Stimulated activated CD8-positive, alpha-beta memory T cell treated with anti-CD3 and anti-CD28 coated beads, Interleukin-7, amount 100 ng/mL, for 1 hour (primary cell): ENCODE measurements at places on chromosomes 12 and 14.

GRCh38 chr14:76375947-76376404 lies at the start of gene ESRRB:
TSS of gene ESRRB (plus strand) at chr14:76376137. CDS start at chr14:76376402, 265 bp downstream.
- DNase-seq: no peak

GRCh38 chr14:32468955-32469354 lies 139.9 kb downstream of the AKAP6 start:
- DNase-seq: no peak

GRCh38 chr14:97408503-97408902 lies 611.3 kb downstream of the VRK1 start:
- no peak for DNase-seq

DNA sequence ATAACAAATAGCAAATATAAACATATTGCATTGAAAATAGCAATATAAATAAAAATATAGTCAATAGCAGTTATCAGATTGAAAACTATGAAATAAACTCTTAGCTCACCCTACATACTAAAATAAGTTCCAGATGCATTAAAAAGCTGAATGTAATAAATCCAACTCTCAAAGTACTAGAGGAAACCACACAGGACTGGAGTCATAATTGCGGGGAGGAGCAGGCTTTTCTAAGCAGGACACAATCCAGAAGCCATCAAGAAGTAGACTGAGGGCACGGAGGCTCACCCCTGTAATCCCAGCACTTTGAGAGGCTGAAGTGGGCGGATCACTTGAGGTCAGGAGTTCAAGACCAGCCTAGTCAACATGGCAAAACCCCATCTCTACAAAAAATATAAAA lies 22.2 kb downstream of the GSC start:
- DNase-seq: no peak

GRCh38 chr12:46065412-46066166 lies 75.2 kb upstream of the SCAF11 start:
- no peak for DNase-seq

- DNase-seq: no peak
These were observed 16.4 kb downstream of the CCDC63 start for GRCh38 chr12:110863161-110863560.

GRCh38 chr14:100588671-100589070 lies 1.5 kb upstream of the BEGAIN start:
- DNase-seq: no peak

DNA sequence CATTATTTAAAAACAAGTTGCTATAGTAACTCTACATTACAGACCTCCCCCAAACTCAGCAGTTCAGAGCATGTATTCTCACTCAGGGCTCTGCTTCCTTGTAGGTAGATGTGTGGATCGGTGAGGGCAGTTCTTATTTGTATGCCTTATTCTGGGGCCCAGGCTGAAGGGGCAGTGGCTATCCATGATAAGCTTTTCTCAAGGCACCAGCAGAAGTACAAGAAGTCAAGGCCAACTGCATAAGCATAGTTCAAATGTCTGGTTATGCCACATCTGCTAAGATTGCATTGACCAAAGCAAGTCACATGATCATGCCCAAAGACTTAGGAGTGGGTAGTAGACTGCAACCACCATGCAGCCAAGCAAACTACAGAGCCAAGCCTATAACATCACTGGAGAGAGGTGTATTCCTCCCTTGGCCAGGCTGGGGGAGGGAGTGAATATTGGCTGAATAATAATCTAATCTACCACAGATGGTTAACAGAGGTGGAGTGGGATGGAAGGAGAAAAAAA lies 4.6 kb downstream of the PSEN1 start:
- no peak for DNase-seq

GRCh38 chr12:108807996-108808769 lies 49.2 kb downstream of the SSH1 start:
- DNase-seq: no peak

DNA sequence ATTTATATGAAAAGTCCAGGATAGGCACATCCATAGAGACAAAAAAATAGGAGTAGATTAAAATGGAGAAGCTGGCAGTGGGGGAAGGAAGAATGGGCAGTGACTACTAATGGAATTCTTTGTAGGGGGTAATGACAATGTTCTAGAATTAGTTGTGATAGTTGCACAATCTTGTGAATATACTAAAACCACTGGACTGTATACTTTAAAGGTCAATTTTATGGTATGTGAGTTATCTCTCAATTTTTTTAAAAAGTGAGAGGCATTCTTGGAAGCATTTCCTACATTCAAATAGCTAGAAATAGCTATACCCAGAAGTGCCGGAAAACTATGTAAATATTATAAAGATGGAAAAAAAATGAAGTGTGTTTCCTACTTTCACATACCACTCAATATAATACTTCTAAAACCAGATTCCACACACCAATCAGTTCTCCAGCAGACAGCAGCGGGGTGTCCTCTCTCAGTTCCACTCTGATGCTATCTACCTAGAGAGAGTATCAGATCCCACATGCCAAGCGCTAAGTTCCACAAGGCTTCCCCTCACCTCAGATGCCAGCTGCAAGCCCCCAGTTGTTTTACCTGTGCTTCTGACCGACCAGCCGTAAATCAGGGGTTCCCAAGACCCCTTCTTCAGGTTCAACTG lies 41.7 kb upstream of the NID2 start:
- no peak for DNase-seq

DNA sequence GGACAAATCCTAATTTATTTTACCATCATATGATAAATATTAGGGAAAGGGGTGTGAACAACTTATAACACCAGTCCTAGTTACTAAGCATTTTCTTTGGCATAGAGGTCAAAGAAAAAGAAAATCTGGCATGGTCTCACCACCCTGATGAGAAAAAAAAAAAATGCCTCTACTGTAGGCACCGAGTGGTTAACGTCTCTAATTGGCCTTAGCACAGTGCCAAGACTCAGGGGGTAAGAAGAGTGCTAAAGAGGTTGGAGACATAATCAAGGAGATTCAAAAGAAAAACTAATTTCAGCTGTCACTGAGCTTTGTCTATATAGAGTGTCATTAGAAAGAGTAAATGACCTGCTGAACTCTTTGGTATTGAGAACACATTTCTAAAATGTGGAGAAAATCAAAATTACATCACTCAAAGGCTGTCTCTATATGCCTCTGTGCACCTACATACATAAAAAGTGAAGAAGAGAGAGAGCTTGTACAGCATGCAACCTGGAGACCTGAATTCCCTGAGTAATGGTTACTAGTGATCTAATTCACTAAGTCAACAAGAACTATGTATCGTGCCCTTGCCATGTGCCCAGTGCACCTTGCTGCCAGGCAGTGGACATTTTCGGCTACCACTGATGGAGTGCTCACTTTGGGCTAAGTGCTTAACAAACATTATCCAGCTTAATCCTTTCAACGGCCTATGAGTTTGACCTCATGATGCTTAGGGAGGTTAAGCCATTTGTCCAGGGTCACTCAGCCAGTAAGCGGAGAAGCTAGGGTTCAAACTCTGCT lies 113.8 kb upstream of the G2E3 start:
- DNase-seq: no peak

DNA sequence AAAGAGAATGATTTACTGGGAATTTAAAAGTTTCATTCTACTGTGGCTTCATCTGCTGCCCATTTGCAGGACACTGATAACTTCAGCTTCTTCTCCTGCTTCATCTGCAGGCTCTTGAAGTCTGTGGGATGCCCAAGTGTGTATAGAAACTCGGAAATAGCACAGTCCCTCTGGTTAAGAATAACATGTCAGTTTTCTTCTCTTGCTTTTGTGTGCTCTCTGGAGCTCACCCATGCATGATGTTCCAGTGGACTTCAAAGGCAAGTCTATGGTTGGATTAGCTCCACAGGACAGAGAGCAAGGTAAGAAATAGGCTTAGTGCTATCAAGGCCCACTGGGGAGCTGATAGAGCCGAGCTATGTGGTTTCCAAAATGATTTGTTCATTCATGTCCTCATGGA lies 13.7 kb downstream of the RMST start:
- DNase-seq: no peak

DNA sequence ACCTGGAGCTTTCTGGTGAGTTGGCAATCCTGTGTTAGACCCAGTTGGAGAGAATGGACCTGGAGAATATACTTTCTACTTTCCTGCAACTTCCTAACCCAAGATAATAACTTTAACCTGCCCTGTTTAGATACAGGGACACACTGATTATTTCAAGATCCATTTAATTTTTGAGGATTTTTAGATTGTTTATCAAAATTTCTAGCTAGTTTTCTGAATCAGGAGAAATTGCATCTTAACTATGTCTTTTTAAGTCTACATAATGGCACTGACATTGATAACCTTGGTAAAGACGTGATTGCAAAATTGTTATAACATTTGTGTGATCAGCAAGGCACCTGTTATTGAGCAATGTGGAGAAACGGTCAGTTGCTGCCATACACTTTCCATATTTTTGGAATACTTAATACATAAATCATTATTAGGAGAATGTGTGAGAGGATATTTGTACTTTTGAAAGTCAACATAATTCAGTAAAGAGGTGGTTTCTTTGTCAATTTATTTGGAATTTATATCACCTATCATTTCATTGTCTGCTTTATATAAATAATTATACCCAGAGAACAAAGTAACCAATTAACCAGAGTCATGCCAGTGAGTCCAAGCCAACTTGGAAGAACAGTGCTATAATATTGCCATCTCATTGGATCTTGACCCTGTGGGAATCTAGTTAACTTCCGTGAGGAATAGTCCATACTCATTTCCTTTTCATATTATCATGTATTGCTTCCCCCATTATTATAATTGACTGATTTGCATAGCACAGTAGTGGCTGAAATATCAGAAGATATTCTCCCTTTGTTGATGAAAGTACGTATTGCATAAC lies 28.4 kb downstream of the NFYB start:
- no peak for DNase-seq

DNA sequence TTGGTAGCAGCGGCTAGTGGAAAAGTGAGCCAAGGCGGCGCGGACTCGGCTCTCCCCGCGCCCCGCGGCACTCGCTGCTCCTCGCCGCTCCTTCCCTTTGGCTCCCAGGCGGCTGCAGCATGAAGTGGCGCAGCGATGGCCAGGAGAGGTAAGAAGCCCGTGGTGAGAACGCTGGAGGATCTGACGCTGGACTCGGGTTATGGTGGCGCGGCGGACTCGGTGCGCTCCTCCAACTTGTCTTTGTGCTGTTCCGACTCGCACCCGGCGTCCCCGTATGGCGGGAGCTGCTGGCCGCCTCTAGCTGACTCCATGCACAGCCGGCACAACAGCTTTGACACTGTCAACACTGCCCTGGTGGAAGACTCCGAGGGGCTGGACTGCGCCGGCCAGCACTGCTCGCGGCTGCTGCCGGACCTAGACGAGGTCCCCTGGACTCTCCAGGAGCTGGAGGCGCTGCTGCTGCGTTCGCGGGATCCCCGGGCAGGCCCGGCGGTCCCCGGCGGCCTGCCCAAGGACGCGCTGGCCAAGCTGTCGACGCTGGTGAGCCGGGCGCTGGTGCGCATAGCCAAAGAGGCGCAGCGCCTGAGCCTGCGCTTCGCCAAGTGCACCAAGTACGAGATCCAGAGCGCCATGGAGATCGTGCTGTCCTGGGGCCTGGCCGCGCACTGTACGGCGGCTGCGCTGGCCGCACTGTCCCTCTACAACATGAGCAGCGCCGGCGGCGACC lies 225.6 kb upstream of the CRY1 start:
- no peak for DNase-seq

DNA sequence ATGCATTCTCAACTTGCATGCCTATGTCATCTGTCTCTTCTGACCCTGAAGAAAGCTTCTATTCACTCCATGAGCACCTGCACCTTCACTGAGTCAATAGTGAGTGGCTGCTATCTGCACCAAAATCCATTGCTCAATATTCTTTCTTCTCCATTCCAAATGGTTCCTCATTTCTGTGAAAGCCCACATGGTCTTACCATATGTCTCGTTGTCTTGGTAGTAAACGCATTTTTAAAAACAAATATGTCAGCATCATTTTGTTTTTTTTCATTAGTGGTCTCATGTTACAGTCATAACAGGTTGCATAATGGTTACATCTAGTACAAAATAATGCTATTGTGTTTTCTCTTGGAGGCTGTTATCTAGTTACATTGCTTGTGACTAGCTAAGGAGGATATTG lies 106.9 kb upstream of the CPM start:
- no peak for DNase-seq

GRCh38 chr14:91113829-91114078 lies at the start of gene DGLUCY:
TSS of gene DGLUCY (plus strand) at chr14:91114073. CDS start at chr14:91160295, 46,222 bp downstream.
- no peak for DNase-seq

- no peak for DNase-seq
These were observed at the start of gene PTPRO for GRCh38 chr12:15322164-15323061. TSS of gene PTPRO (plus strand) at chr12:15322508.

GRCh38 chr12:71524626-71525025 lies 85.0 kb downstream of the LGR5 start:
- DNase-seq: no peak

DNA sequence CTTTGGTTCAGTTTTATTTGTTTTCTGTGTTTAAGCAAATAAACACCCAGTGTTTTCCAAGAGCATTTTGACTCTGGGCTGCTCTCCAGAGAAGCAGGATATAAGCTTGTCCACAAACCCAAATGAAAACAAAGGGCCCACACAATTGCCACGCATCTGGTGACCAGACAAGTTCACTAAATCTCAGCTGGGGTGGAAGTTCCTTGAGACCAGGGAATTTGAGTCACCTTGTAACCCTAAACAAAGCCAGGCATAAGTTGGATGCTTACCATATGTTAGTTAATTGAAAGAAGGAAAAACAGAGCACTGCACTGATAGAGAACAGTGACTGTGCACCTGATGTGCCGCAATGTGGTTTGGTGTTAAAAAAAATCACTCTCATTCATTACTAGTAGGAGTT lies 1.6 kb upstream of the TXNRD1 start:
- DNase-seq: no peak

GRCh38 chr14:100587086-100587762 lies at the start of gene BEGAIN:
TSS of gene BEGAIN (minus strand) at chr14:100587417. CDS start at chr14:100587290, 127 bp downstream.
- DNase-seq: no peak

DNA sequence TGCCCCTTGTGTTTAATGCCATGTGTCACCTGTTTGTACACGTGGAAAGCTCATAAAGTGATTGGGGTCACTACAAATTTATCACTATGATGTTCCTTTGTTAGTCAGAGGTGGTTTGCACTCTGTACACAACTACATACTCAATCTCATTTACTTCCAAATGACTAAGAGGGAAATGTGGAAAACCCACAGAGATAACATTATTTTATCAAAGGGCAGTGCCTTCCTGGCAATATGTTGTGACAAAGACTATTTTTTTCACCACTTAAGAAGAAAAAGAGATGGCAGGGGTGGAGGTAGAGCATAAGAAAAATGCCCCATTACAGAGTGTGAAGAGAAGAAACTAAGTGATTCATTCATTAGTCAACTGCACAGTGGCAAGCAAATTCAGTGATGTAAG lies 1064.1 kb upstream of the FLRT2 start:
- DNase-seq: no peak

GRCh38 chr12:117836476-117836875 lies 132.3 kb downstream of the KSR2 start:
- DNase-seq: no peak

GRCh38 chr12:50557421-50557820 lies 52.6 kb downstream of the DIP2B start:
- DNase-seq: no peak

DNA sequence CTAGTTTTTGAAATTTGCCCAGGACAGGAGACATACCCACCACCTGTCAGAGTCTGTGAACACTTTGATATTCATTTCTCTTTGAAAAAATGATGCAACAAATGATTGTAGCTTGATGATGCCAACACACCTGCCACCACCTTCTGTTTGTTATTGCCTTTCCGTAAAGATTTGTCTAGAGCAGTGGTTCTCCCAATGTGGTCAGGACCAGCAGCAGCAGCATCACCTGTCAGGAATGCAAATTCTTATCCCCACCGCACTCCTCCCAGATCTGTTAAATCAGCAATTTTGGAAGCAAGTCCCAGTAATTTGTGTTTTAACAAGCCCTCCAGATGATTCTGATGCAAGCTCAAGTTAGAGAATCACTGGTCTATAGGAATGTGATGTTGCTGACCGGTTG lies 9.9 kb downstream of the CCDC175 start:
- no peak for DNase-seq

- DNase-seq: no peak
These were observed 94.4 kb downstream of the KIF21A start for GRCh38 chr12:39348523-39348922.
